ENCODE measurements at places on chromosomes 7 and 10. TPM values are rescaled to one million over a fixed set of nuclear protein-coding genes. Genes with fewer than 3 reads are reported as not detected.

Gene HMX2
- not detected for total RNA-seq

Gene CADPS2
- total RNA-seq: 23.8 TPM

DNA sequence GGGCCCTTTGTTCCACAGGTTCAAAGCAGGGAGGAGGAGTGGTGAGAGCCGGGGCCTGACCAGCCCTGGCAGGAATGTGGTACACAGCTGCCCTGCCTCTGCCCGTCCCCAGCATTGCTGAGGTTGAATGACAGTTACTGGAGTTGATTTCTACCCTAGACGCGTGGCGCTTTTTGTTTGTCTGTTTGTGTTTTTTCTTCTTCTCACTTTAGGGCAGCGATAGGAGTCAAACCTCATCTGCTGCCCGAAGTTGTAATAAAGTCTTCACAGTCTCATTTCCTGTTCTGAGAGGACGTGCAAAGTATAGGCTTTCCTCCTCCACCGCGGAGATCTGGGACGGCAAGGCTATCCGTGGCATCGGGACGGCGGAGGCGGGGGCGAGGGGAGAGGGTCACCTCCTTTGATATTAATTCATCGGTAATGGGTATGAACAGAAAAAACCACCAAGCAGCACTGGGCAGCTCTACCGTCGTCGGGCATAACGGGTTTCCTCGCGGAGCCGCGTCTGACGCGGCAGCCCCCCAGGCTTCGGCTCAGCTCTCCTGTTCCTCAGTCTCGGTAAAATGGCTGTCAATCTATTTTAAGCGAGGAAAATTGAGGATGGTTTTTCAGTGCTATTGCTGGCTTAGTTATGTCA is 160.8 kb downstream of the LRMDA start:
- DNase-seq: no peak

GRCh38 chr7:42214060-42214679 is 22.8 kb downstream of the GLI3 start:
- no peak for DNase-seq

GRCh38 chr10:51170518-51171245 is 96.4 kb downstream of the PRKG1 start:
- DNase-seq: no peak
